ENCODE measurements at places on chromosomes 7 and 10.

GRCh38 chr7:75650681-75651080, 88.1 kb downstream of the HIP1 start:
- no peak for DNase-seq

DNA sequence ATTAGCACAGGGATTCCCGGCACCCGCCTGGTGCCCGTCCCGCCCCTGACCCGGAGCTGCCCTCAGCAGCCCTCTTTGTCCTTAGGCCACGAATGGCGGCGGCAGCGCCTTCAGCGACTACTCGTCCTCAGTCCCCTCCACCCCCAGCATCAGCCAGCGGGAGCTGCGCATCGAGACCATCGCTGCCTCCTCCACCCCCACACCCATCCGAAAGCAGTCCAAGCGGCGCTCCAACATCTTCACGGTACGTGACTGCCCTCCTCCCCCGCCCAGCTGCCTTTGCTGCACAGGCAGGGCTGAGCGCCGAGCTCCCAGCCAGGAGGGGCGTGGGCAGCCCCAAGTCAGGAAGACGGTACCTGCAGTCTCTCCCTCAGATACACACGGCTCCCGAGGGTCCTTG, 33.6 kb downstream of the AGAP3 start:
- no peak for DNase-seq

GRCh38 chr10:68261132-68261856, 29.4 kb upstream of the ATOH7 start:
- DNase-seq, result no peak

DNA sequence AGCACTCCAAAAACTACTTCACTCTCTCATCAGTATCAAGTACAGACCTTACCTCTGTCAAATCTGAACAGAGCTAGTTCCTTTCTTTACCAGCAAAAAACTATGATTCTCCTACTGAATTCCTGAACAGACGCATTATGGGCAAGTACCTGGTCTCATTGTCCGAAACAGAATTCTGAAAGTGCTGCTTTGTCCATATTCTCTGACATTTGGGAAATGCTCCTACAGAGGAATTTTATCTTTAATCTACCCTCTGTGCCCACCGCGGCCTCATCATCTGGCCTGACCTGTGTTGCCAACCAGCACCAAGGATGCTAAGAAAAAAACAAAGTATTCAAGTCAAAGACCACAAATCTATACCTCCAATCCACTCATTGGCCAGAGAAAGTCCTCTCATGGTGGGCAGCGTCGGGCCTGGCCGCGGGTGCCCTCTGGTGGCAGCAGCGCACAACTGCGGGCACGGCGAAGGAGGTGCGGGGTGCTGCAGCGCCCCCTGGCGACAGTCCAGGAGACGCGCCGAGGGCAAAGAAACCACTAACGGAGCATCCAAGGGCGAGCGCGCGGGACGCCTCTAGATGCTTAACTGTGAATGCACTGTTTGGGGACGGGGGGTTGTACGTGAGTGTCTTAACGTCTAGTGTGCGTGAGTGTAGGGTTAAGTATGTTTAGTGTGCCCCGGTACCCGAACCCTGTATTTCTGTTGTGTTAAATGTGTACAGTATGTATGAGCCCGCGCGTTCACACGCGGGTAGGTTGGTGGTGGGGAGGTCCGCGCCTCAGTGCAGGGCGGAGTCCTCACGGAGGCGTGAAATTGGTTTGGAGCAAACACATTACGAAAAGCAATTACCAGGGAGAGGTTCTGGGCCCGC, 5.0 kb upstream of the GBX1 start:
- DNase-seq, result peak; percentile 60

- no peak for DNase-seq
Measured at GRCh38 chr7:141178486-141179135, 104.7 kb downstream of the TMEM178B start.

GRCh38 chr10:58718596-58718995, 205.9 kb downstream of the BICC1 start:
- no peak for DNase-seq

- DNase-seq, result no peak
Measured at GRCh38 chr10:120828763-120829319, 22.3 kb upstream of the WDR11 start.

DNA sequence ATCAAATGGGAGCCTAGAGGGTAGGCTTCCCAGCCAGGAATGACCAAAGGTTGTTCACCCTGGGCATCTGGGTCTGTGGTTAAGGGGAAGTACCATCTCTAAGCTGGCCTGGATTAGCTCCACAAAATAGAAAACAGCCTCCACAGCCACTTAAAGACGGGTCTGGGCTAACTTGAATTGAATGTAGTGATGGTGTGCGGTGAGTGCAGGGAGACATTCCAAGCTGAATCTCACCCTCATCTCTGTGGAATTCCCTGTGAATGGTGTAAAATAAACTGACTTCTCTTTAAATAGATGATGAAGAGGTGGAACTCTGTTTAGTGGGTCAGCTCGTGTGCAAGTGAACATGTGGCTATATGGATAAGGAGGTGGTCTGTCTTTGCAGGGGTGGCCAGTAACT, 251.0 kb downstream of the DYNC1I1 start:
- no peak for DNase-seq

- no peak for DNase-seq
Measured at GRCh38 chr10:53140506-53140905, 367.9 kb upstream of the MBL2 start.

DNA sequence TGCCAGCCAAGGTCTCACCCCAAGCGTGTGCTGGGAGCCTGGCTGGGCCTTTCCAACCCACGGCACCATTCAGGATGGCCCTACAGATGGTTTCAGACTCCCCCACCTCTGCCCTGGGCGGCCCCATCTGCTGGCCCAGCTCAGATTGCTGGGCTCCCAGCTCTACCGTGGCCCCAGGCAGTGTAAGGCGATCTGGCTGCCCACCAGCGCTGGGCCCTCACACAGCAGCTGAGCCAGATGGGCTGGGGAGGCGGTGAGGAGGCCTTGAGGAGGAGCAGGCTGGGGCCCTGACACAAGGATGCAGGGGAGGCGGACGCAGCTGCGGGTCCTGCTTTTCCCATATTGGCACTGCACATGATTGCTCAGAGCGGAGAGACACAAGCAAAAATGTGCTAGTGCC, 162.8 kb downstream of the NRF1 start:
- DNase-seq, result no peak

DNA sequence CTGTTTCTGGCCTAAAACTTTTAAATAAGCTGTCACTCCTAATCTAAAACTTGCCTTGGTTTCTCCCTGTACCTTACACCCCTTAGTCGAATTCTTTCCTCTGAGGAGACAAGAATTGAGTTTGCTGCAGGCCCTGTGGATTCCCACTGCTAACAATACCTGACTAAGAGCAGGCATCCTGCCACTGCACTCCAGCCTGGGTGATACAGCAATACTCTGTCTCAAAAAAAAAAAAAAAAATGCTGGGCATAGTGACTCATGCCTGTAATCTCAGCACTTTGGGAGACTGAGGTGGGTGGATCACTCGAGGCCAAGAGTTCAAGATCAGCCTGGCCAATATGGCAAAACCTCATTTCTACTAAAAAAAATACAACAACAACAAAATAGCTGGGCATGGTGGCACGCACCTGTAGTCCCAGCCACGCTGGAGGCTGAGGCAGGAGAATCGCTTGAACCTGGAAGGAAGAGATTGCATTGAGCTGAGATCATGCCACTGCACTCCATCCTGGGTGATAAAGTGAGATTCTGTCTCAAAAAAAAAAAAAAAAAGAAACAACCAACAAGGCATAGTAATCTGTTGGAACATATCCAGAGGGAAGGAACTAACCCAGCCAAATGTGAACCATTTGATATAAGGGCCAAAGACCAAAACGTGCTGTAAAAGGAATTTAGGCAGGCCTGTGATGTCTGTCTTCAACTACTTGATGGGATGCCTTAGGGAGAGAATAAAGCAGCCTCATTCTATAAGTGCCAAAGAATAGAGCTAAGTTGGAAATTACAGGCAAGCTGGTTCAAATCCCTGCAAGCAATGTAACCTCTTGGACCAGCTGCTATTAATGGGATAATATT, 732.7 kb upstream of the AUTS2 start:
- no peak for DNase-seq

DNA sequence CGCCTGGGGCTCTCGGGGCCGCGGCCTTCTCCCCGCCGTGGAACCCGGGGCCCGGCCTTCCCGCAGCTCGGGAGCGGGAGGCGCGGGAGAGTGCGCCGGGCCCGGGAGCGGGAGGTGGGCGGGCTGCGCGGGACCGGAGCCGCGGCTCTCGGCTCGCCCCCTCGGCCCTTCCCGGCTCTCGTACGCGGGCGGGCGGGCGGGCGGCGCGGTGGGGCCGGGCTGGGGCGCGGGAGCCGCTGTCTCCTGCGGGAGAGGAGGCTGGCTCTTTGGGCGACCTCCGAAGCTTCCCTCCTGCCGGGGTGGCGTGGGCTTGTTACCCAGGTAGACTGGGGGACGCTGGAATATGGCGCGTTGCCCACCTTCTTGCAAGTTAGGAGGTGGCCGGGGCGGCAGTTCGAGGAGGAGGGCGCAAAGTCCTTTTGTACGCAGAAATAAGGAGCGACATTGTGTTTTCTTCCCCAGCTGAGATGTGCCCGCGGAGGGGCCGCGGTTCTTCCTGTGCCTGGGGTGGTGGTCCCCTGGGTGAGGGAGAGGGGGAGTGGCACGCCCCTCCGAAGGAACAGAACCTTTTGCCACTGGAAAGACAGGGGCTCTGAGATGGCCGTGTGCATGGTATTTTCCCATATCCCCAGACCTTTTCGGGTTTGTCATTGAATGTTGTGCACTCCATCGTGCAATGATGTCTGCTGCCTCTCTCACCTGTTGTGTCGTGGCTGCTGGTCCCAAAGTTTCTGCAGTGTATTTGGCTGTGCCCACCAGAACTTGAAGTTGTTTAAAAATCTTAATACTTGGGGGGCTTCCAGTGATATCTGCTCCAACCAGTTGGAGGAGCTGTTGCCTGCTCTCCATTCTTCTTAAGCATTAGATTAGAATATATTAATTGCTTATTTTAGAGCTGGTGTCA, 844 bp downstream of the NRF1 start:
- peak; percentile 6 for DNase-seq

DNA sequence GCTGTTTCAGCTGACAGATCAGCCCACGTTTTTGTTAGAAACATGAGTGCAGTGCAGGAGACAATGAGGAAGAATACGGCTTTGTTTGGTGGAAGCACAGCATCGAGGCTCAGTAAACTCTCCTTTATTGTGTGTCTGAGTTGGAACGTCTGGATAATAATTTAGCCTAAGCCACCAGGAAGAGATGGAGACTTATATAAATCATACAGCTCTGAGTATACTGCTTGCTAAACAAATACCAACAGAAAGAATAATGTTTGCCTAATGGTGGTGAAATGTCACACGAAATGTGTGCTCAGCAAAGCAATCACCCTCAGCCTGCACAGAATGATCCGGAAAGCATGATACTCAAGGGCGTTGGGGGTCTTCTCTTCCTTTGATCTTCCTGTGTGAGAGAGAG, 664.1 kb upstream of the ADARB2 start:
- DNase-seq, result no peak

GRCh38 chr10:114822444-114823076, 980 bp downstream of the FHIP2A start:
- peak; percentile 3 for DNase-seq

- no peak for DNase-seq
Measured at GRCh38 chr10:88120599-88121333, 257.3 kb downstream of the PTEN start.

DNA sequence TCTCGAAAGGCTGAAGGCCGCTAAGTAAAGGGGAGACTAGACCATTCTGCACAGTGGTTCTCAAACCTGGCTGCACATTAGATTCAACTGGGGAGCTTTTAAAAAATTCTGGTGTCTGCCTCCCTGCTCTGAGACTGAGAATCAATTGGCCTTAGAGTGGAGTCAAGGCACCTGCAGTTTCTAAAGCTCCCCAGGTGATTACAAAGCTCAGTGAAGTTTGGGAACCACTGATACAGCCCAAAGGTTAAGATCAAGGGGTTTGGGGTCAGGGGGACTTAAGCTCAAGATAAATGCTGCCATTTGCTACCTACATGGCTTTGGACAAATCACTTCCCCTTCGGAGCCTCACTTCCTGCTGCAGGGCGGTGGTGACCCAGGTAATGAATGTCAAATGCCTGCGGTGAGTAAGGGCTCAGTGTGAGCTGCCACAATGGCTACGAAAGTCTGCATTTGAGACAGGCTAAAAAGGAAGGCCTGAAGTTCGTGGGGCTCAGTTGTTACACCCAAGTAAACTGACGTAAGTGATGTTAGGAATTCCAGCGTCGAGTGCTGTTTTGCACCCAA, 72.3 kb downstream of the TLL2 start:
- DNase-seq, result no peak

GRCh38 chr10:71088054-71088453, 124.3 kb upstream of the UNC5B start:
- no peak for DNase-seq

DNA sequence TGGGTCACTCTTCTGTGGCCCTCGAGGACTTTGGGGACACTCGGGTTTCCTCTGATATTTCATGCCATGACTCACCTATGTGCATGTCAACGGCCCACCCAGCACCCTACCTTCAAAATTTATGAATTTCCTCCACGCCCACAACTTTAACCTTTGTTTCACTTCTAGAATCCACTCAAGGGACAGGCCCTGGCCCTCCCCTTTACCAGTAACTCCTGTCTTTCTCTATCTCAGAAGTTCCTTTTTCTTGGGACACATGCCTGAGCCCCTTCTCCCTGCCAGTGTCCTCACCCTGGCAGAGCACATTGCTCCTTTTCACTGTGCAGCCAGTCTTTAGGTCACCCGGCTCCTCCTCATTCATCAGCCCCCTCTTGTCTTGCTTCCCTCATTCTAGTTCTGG, 282.5 kb upstream of the KLF6 start:
- DNase-seq, result peak; percentile 19
